ENCODE measurements at places on chromosomes 5 and 9. TPM values are rescaled to one million over a fixed set of nuclear protein-coding genes. Genes with fewer than 3 reads are reported as not detected.

DNA sequence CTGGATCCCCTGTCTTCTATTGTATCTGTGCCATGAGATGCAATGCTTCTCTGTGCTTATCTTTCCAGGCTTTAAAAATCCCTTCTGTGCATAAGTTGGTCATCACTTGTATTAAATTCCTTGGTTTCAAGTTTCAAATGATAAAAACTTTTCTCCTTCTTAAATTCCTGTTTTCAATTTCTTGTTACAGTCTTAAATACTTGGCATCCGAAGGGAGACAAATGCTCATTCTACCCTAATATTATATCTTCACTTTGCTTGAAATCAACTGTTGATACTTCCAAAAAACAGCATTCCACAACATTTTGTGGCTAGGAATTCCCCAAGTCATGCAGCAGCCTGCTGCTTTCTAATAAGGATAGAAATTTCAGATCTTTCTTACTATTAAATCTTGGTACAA lies 413.2 kb upstream of the ACTBL2 start:
- DNase-seq = no peak

- DNase-seq = no peak
Observed at GRCh38 chr9:114958844-114959235, 28.4 kb upstream of the TNFSF8 start.

- DNase-seq = no peak
Observed at GRCh38 chr5:112787896-112788295, 50.2 kb downstream of the APC start.

GRCh38 chr5:177336112-177336511 lies 15.4 kb downstream of the LMAN2 start:
- no peak for DNase-seq

DNA sequence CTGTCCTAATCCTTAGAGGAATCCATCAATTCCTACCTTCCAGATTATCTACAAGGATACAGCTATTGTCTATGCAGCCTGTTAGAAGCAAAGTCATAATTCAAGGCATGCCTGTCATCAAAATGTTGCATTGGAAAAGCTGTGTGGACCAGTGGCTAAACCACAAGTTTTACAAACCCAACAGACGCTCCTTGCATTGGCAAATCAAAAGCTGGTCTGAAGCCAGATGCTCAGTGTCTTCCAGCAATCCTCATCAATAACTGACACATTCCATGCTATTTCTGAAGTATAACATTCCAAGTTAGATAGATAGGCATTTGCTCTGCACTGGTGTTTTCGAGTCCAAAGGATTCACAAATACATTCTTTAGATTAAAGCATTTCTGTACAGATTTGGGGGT lies 213.6 kb downstream of the EBF1 start:
- DNase-seq = no peak

- DNase-seq = no peak
Observed at GRCh38 chr9:89881431-89881830, 276.6 kb downstream of the GADD45G start.

- no peak for DNase-seq
Observed at GRCh38 chr9:9538766-9539165, 1074.0 kb downstream of the PTPRD start.

GRCh38 chr5:157506066-157506590 lies 46.1 kb downstream of the NIPAL4 start:
- no peak for DNase-seq

DNA sequence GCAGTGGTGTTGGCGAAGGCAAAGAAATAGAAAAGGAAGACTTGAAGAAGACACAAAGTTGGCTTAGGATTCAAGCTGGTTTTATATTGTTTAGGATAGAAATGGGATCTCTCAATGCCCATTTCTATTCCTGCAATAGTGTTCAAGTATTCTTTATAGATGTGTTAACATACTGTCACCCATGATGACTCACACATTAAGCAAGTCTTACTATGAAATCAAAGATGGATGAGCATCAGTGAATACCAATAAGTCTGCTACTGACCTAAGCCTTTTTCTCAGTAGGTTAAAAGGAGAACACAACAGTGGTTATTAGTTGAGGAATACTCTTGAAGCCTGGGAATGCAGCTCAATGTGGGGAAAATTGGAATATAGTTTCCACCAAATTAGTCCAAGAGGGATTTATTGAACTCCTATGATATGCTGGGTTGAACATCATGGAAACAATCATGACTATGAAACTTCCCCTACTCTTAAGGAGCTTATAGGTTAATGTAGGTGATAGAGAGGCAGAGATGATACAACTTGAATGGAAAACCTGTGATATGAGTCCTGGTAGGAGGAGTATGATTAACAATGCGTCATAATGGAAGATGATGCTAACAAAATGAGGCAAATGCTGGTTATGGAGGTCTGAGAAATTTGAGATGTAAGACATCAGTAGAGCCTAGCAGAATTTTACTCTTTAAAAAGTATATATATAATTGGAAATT lies 417.1 kb upstream of the DAP start:
- DNase-seq = no peak

GRCh38 chr5:124737651-124738050 lies 8.8 kb downstream of the ZNF608 start:
- no peak for DNase-seq

- no peak for DNase-seq
Observed at GRCh38 chr5:88830567-88830966, 52.4 kb downstream of the MEF2C start.

GRCh38 chr5:123964884-123965283 lies 452.9 kb downstream of the CSNK1G3 start:
- DNase-seq = no peak

DNA sequence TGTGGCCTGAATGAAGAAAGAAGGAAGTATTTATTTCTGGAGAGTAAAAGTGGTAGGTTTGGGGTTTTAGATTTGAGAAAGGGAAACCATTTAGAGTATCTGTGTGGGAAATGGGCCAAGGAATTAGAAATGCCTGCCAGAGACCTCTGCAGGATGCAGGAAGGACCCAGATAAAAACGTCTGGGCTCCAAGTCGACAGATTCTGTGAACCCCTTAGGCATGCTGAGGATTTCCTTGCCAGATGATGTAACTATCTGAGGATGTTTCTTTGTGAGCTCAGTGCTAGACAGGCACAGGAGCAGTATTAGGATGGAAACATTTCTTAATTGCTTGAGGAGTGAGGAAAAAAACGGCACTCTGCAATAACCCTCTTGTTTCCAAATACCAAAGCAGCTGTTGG lies 251.8 kb upstream of the DMRT1 start:
- no peak for DNase-seq

- no peak for DNase-seq
Observed at GRCh38 chr9:105455836-105456475, 8.1 kb downstream of the FSD1L start.

The SPATA31E1 gene
- not detected for total RNA-seq

The JAKMIP2 gene
- not detected for total RNA-seq

The NSA2 gene
- total RNA-seq = 155 TPM

The FSTL4 gene
- 0.39 TPM for total RNA-seq

The CCDC152 gene
- total RNA-seq = 2.8 TPM

The PCDHGA10 gene
- 1.8 TPM for total RNA-seq

The TLX3 gene
- total RNA-seq = not detected

The EPB41L4A gene
- 2.5 TPM for total RNA-seq

The FOXE1 gene
- total RNA-seq = 0.32 TPM

The FOXD4L3 gene
- total RNA-seq = 0.04 TPM

The FBP2 gene
- not detected for total RNA-seq

The FOXD4L4 gene
- not detected for total RNA-seq

The CCL19 gene
- not detected for total RNA-seq

The AHRR gene
- total RNA-seq = 0.18 TPM
